ENCODE measurements at places on chromosomes 3 and 15.
A peak's percentile ranks its signal among the peaks of the same experiment; 100 is the strongest.

DNA sequence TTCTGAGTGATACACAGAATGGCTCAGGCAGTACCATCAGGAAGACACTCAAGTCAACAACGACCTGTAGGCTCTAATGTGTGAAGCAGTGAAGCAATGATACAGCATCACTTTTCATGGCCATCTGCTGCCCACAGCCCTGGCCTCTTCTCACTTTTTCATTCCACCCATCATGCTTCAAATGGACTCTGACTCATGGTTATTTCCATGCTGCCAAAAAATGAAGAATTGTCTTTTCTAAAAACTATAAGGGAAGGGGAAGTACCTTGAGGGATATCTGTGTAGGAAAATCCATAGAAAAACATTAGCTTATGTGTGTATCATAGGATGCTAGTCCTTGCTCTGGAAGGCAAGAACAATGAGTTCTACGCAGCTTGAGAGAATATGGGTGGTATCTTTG, 11.5 kb downstream of the HGD start:
- H3K4me3 ChIP-seq: no peak overlapping the region
- no peaks in the 10 kb centered on the region for H3K4me1 ChIP-seq
- H3K27ac ChIP-seq: no peak overlapping the region
- H3K36me3 ChIP-seq: no peaks in the 10 kb centered on the region
- DNase-seq: no peak

GRCh38 chr3:191051037-191051436, 148.0 kb upstream of the OSTN start:
- no peak overlapping the region for H3K4me3 ChIP-seq
- H3K36me3 ChIP-seq: no peaks in the 10 kb centered on the region
- H3K4me1 ChIP-seq: no peaks in the 10 kb centered on the region
- no peak overlapping the region for H3K27ac ChIP-seq
- DNase-seq: no peak

DNA sequence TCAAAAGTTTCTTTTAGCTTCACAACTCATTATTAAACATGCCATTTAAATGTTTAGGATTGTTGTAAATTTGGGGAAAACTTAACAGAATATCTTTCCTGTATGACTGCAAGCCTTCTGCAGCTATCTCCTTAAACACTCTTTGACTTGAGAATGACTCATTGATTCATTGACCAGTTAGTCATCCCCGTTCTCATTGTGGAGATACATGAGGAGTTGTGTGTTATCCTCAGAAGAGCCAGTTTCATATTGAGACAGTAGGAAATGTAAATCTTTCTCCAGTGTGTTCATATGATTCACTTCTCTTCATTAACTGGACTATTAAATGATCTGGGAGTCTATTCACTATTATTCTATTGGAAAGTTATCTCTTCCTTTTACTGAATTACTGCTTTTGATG, 83.0 kb downstream of the CRYGS start:
- no peak overlapping the region for H3K4me3 ChIP-seq
- no peak for DNase-seq
- no peak overlapping the region for H3K27ac ChIP-seq
- no peaks in the 10 kb centered on the region for H3K36me3 ChIP-seq
- H3K27me3 ChIP-seq: no peaks in the 10 kb centered on the region

- peak overlapping the region; percentile 98 for H3K4me3 ChIP-seq
- no peak overlapping the region for H3K27ac ChIP-seq
- DNase-seq: no peak
- H3K27me3 ChIP-seq: no peaks in the 10 kb centered on the region
Observed at GRCh38 chr3:98733812-98734281, 29.3 kb upstream of the ST3GAL6 start.

DNA sequence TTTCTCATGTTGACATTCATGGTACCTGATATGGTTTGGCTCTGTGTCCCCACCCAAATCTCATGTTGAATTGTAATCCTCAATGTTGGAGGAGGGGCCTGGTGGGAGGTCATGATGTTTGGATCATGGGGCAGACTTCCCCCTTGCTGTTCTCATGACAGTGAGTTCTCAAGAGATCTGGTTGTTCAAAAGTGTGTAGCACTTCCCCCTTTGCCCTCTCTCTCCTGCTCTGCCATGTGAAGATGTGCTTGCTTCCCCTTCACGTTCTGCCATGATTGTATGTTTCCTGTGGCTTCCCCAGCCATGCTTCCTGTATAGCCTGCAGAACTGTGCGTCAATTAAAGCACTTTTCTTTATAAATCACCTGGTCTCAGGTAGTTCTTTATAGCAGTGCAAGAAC, 3.3 kb upstream of the UBL7 start:
- no peaks in the 10 kb centered on the region for H3K36me3 ChIP-seq
- no peak for DNase-seq

- H3K27me3 ChIP-seq: no peaks in the 10 kb centered on the region
- no peak overlapping the region for H3K27ac ChIP-seq
- no peaks in the 10 kb centered on the region for H3K36me3 ChIP-seq
- DNase-seq: no peak
- peaks cover 17% of the 10 kb centered on the region for H3K4me1 ChIP-seq
Observed at GRCh38 chr15:75195766-75196241, 5.9 kb upstream of the C15orf39 start.

- no peak overlapping the region for H3K27ac ChIP-seq
- H3K4me1 ChIP-seq: peaks cover 33% of the 10 kb centered on the region
- no peak overlapping the region for H3K4me3 ChIP-seq
- DNase-seq: no peak
- H3K36me3 ChIP-seq: no peaks in the 10 kb centered on the region
Observed at GRCh38 chr3:24062916-24063315, 117.8 kb downstream of the NR1D2 start.

DNA sequence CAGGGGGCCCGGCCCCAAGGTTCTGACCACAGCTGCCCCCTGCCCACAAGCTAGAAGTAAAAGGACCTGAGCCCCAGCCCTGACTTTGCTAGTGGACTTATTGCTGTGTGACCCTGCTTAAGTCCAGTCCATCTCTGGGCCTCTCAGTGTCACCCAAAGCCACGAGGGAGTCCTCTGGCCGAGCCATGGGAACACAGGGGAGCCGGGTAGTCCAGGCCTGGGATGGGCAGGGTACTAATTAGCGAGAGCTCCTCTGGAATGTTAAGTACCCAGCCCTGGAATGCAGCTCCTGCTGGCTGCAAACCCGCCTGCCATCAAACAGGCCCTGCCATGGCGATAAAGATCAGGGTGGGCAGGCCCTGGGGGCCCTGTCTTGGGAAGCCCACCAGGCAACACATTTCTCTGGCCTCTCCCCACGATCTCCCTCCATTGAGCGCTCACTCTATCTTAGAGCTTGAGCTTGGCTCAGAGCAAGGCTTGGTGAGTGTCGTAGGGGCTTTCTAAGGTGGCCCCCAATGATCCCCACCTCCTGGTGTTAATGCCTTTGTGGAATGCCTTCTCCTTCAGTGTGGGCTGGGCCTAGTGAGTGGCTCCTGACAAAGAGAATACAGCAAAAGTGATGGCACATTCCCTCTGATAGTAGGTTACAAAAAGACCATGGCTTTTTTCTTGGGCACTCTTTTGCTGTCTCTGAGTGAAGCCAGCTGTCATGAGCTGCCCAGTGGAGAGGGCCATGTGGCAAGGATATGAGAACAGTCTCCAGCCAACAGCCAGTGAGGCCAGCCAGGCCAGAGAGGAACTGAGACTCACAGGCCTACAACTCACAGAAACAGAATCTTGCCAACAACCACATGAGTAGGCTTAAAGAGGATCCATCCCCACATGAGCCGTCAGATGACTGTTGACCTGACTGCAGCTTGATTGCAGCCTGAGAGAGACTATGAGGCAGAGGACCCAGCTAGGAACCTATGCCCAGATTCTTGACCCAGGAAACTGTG, 133.1 kb downstream of the SMAD6 start:
- no peaks in the 10 kb centered on the region for H3K36me3 ChIP-seq
- no peak overlapping the region for H3K4me3 ChIP-seq
- H3K4me1 ChIP-seq: peaks cover 13% of the 10 kb centered on the region

GRCh38 chr3:31361371-31362273, 171.1 kb upstream of the STT3B start:
- no peaks in the 10 kb centered on the region for H3K36me3 ChIP-seq
- no peak overlapping the region for H3K4me3 ChIP-seq
- no peaks in the 10 kb centered on the region for H3K4me1 ChIP-seq

GRCh38 chr3:143380449-143380848, 260.9 kb downstream of the CHST2 start:
- no peaks in the 10 kb centered on the region for H3K4me1 ChIP-seq
- no peak for DNase-seq
- H3K36me3 ChIP-seq: no peaks in the 10 kb centered on the region
- no peaks in the 10 kb centered on the region for H3K27me3 ChIP-seq
- no peak overlapping the region for H3K27ac ChIP-seq

DNA sequence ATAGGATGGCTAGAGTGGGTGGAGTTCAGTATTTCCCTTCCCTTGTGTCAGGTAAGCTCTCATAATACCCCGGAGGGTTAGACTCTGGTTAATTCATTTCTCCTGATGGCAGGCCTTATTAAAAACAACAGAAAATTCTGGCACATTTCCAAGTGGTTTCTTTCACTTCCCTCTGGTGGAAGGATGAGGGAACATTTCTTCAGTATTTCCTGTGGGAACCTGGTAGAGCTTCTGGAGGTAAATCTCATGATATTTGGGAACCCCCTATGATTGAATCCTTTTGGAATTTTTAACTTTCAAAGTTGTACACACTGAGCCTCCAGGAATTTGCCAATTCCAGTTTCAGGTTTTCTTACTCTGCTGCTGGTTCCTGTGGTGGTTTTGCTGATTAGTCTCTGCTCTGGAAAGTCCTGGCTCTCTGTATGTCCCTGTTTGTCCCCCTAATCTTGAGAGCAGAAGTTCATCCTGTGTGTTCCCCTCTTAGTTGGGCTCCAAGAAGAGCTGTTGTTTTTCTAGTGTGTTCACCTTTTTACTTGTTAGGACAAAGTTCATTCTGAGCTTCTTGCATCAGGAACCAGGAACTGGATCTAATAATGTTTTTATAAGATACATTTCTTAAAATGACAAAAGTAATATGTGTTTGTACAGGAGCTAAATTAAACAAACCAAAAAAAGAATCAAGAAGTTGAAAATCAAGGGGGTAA, 12.1 kb downstream of the CHRNA7 start:
- H3K4me3 ChIP-seq: no peak overlapping the region
- H3K4me1 ChIP-seq: no peaks in the 10 kb centered on the region

- H3K4me3 ChIP-seq: no peak overlapping the region
- no peak overlapping the region for H3K27ac ChIP-seq
- peaks cover 27% of the 10 kb centered on the region for H3K4me1 ChIP-seq
Observed at GRCh38 chr3:55369141-55369847, 117.8 kb downstream of the WNT5A start.

GRCh38 chr3:71713041-71713440, 12.2 kb downstream of the EIF4E3 start:
- no peaks in the 10 kb centered on the region for H3K4me1 ChIP-seq
- H3K4me3 ChIP-seq: no peak overlapping the region
- no peak overlapping the region for H3K27ac ChIP-seq
- DNase-seq: no peak
- no peaks in the 10 kb centered on the region for H3K36me3 ChIP-seq

GRCh38 chr3:129260606-129261005, 11.2 kb downstream of the COPG1 start:
- no peaks in the 10 kb centered on the region for H3K4me1 ChIP-seq
- no peaks in the 10 kb centered on the region for H3K27me3 ChIP-seq
- H3K27ac ChIP-seq: no peak overlapping the region
- H3K36me3 ChIP-seq: peaks cover 86% of the 10 kb centered on the region
- H3K4me3 ChIP-seq: no peak overlapping the region
- no peak for DNase-seq

- no peak for DNase-seq
- H3K4me1 ChIP-seq: no peaks in the 10 kb centered on the region
- peak overlapping the region; percentile 45 for H3K27ac ChIP-seq
- H3K27me3 ChIP-seq: no peaks in the 10 kb centered on the region
- peak overlapping the region; percentile 17 for H3K4me3 ChIP-seq
Observed at GRCh38 chr3:150097588-150097890, 126.8 kb upstream of the PFN2 start.

DNA sequence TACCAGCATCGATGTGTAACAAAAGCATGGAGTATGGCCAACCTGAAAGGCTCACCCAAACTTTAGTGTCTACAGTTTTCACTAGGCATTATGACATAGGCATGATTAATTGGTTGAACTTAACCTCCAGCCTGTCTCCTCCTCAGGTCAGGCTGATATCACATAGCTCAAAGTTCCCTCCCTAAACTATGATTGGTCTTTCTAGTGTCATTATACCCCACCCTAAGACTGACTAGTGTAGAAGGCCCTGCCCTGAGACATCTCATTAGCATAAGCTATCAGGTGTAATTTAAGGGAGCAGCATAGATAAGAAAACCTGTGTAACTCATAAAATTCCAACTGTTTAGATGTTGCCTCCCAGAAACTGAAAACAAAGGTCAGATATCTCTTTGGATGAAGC, 195.2 kb downstream of the ALCAM start:
- no peak overlapping the region for H3K27ac ChIP-seq
- no peaks in the 10 kb centered on the region for H3K27me3 ChIP-seq
- peaks cover 5% of the 10 kb centered on the region for H3K36me3 ChIP-seq
- no peaks in the 10 kb centered on the region for H3K4me1 ChIP-seq

- no peaks in the 10 kb centered on the region for H3K27me3 ChIP-seq
- no peak overlapping the region for H3K4me3 ChIP-seq
- no peak for DNase-seq
Observed at GRCh38 chr15:73125219-73125618, 73.0 kb downstream of the NEO1 start.

DNA sequence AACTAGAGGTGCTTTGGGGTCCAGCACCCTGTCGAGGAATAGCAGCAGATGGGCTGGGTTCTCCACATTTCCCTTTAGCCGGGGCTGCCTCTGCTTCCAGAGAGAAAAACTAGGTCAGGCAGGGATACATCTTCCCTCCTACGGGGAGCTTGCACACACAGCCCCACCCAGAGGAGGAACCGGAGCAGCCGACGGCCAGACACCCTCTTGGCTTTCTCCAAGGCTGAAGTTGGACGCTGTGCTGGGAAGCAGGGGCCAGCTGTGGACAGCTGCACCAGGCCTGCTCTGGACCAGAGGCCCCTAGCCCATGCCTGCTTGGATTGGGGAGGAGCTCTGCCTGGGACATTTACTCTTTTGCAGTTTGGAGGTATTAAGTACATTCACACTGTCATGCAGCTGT, 44.7 kb upstream of the NR2C2 start:
- no peaks in the 10 kb centered on the region for H3K36me3 ChIP-seq
- DNase-seq: no peak
- H3K4me3 ChIP-seq: no peak overlapping the region
- H3K27ac ChIP-seq: no peak overlapping the region

DNA sequence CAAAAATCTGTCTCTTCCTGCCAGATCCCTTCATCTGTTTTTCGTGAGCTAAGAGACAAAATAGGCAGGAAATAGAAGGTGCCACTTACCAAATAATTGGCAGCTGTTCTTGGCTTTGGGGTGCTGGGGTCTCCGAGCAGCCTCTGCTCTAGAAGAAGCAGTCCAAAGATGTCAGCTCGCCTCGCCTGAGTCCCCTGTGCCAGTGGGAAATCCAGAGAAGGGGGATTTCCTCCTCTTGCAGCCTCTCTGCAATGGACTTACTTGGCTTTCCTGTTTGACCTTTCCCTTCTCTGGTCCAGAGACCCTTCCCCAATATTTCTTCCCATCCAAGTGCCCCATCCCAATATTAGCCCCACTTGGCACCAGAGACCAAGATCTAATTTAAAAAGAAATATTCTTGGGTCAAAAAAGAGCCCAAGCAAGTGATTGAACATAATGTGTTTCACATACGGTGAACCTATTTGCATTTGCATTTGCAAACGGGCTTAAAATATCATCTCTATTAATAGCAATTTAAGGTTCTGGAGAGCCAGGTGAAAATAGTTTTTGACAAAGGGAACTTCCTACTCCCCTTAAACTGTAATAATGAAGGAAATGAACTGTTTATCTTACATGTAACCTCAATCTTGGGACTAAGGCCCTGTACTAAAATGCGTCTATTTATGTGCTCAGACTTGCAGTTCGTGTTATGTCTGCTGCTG, 23.2 kb downstream of the CD86 start:
- H3K36me3 ChIP-seq: no peaks in the 10 kb centered on the region
- H3K27ac ChIP-seq: no peak overlapping the region
- no peak overlapping the region for H3K4me3 ChIP-seq
- no peaks in the 10 kb centered on the region for H3K27me3 ChIP-seq

Data from thoracic aorta (tissue), 2 donors.